Mucosa of descending colon (tissue), 3 donors: ENCODE measurements at places on chromosomes 6 and 20.

GRCh38 chr20:11260611-11261010, 586.8 kb upstream of the JAG1 start:
- no peak for DNase-seq

GRCh38 chr6:5257400-5257799, 3.4 kb downstream of the LYRM4 start:
- DNase-seq, result no peak

GRCh38 chr6:63883597-63883996, 248.0 kb downstream of the PHF3 start:
- DNase-seq, result no peak

GRCh38 chr6:119310486-119311036, 39.0 kb downstream of the MAN1A1 start:
- no peak for DNase-seq

DNA sequence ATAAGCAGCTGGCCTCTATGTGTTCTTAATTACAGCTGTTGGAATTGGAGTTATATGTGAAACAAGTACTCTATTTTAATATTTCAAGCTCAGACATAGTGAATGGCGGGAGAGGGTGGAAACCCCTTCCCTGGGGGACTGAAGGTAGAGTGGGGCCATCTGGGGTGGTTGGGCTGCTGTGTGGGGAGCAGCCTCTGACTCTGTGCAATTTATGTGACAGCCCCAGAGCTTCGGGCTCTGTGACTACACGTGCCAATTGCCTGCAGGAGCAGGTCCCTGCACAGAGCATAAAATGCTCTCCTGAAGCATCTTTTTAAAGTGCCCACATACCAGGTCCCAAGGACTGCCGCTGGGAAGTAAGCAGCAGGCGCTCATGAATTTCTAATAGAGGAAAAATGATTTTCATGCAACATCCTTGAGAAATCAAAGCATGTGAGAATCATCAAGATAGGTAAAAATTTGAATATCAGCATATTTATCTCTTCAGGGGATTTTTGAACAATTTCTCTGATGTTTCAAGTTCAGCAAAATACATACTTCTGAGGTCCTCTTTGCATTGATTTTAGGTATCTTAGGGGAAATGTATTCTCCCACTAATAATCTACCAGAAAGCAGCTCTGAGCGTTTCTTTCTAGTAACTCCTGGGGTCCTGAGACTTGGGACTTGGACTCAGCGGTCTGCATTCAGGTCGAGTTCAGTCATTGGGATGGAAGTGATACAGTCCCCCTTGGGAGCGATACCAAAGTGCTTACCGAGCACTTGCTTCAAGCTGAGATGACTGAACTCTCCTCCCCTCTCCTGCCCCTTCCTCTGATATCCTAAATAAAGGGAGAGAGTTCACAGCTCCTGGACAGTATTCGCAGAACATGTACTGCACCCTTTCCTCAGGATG, 40.0 kb downstream of the ALDH8A1 start:
- no peak for DNase-seq

DNA sequence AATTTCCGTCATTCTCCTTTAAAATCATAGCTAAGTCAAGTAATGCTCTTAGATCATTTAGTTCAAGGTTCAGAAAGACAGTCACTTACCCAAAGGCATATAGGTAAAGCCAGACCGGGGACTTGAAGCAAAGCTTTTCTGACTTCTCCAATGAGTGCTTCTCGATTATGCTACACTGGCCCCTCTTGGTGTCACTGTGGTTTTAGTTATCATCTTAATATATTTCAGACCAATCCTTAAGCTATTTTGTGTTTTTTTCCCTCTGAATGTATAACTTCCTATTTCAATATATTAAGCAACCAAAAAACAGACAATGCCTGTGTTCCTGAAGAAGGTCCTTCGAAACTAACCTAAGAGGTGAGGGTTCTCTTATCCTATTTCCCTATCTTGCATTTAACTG, 3.9 kb downstream of the PRDM1 start:
- no peak for DNase-seq

GRCh38 chr20:5844063-5844681, 94.0 kb downstream of the SHLD1 start:
- DNase-seq, result no peak

- no peak for DNase-seq
Observed at GRCh38 chr6:43493833-43494232, 16.3 kb downstream of the LRRC73 start.

DNA sequence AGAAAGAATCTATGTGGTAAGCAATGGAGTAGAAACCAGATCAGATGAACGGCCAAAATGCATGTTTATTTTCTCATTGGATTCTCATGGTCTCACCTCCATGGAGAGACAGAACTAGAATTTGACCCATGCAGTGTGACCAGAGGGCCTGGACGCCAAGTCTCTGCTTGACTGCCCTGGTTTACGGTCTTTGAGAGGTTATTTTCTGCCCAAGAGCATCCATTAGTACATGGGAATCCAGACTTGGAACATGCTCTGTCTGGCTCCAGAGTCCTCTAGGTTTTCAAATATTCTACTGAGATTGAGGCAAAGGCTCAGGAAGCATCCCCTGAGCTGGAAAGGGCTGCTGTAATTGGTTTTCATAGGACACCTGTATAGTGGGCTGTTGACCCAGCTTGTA, 45.5 kb upstream of the UST start:
- DNase-seq, result no peak

GRCh38 chr20:43721429-43722152, 5.2 kb downstream of the GTSF1L start:
- DNase-seq, result no peak

GRCh38 chr20:39082622-39083398, 120.7 kb downstream of the DHX35 start:
- no peak for DNase-seq

- no peak for DNase-seq
Observed at GRCh38 chr20:22949331-22950109, 85.6 kb upstream of the SSTR4 start.

- no peak for DNase-seq
Observed at GRCh38 chr6:139017227-139017626, 11.3 kb upstream of the ABRACL start.

DNA sequence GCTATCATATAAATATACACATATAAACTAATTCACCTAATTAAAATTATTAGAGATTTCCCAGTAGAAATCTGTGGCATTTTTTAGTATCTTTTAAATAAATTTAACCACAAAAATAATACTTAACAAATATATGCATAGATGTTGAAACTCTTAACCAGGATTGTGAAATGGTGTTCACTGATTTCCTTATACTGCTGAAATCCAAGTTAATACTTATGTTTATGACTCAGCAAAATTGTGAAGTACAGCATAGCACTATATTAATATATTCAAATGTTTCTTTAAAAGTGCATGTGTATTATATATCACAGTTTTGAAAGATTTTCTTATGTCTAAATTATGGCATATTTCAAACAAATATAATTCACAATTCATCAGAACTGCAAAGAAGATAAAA, 328.2 kb upstream of the MANEA start:
- no peak for DNase-seq

- peak; percentile 68 for DNase-seq
Observed at GRCh38 chr20:5001174-5002076, at the start of gene SLC23A2. Gene SLC23A2, minus strand, starts transcription at chr20:5001510. Its CDS starts 68,948 bp downstream, at chr20:4932562.

DNA sequence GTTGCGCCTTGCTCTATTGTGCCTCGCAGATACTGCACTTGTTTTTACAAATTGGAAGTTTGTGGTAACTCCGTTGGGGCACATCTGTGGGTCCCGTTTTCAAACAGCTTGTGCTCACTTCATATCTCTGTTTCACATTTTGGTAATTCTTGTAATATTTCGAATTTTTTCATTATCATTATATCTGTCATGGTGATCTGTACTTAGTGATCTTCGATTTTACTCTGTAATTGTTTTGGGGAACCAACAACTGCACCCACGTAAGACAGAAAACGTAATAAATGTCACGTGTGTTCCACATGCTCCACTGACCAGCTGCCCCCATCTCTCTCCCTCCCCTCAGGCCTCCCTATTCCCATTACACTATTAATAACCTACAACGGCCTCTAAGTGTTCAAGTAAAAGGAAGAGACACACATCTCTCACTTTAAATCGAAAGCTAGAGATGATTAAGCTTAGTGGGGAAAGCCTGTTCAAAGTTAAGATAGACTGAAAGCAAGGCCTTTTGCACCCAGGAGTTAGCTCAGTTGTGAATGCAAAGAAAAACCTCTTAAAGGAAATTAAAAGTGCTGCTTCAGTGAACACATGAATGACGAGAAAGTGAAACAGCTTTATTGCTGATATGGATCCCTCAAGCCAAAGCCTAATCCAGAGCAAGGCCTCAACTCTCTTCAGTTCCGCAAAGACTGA, 26.9 kb downstream of the TTLL2 start:
- DNase-seq, result no peak

DNA sequence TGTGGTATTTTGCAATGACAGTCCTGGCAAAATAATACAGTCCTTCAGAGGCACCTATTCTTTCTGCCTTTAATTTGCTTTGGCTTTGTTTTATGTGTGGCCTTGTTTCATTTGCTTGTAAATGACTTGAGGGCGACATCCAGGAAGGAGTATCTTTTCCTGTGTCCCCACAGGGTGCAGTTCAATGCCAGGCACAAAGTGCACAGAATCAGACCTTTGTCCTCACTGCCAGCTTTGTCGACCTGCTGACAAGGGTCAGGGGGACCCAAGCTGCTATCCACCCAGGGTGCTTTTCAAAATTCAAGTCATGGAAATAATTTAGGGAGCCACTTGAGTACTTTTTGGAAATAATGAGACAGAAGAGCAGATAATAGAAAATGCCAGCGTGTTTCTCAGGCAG, 37.0 kb upstream of the CDKN1A start:
- DNase-seq, result no peak

DNA sequence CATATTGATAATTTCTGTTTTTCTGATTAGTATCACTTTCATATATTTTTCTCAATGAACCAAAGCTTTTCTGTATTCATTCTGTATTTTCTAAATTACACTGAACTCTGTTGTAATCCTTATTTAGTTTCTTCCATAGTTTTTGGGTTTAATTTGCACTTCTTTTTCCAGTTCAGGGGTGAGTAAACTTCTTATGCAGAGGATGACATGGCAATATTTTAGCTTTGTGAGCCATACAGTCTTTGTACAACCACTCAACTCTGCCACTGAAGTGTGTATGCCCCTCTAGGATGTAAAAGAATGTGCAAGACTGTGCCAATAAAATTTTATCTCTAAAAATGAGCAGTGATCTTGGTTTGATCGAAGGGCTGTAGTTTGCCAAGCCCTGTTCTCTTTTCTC, 239.0 kb upstream of the CITED2 start:
- DNase-seq, result no peak

DNA sequence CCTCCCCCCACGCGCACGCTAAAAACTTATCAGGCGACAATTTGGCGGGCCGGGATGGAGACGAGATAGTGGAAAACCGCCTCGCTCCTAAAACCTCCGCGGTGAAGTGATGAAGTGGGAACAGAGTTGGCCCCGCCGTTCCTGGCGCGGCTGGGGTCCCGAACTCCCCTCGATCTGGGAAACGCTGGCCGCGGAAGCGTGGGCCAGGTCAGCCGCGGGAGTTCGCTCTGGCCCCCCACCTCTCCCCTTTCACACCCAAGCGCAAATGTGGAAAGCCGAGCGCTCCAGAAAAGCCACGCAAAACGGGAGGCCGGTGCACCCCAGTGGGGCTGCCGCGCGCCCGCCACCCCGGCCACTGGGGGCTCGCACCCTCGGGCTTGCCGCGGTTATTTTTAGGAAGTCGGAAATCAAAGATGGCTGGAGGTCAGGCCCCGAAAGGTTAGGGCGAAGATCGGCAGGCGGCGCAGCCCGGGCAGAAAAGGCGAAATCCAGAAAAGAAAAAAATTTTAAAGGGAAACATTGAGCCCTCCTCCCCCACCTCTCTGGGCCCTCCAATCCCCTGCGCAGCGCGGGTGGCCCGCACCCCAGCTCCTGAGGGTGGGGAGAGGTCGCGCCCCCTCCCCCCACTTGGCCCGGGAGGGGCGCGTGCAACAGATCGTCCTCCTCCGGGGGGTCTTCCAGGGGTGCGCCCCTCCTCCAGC, 1.0 kb downstream of the SALL4 start:
- DNase-seq, result no peak
